ENCODE measurements at places on chromosomes 6 and 20. TPM values are rescaled to one million over a fixed set of nuclear protein-coding genes. Genes with fewer than 3 reads are reported as not detected.

The KLC4 gene
- total RNA-seq: 15.3 TPM

The FRS3 gene
- total RNA-seq: 2.7 TPM

The NOL4L gene
- 4.5 TPM for total RNA-seq

DNA sequence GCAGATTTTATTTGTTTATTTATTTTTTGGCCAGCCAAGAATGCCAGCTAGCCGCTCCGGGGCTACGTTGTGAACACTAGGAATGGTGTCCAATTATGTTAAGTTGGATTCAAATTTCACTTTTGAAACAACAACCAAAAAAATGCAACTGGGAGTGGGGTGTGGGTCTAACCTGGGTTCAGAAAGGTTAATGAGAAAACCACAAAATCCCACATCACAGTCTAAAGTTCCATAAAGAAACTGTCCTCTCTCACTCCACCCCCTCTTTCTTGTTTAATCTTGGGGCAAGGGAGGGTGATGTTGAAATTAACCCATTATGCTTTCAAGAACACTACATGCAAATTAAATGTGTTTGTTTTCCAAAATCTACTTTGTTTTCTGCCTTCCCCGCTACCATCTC is 77.2 kb downstream of the LINC00237 start:
- DNase-seq: no peak

DNA sequence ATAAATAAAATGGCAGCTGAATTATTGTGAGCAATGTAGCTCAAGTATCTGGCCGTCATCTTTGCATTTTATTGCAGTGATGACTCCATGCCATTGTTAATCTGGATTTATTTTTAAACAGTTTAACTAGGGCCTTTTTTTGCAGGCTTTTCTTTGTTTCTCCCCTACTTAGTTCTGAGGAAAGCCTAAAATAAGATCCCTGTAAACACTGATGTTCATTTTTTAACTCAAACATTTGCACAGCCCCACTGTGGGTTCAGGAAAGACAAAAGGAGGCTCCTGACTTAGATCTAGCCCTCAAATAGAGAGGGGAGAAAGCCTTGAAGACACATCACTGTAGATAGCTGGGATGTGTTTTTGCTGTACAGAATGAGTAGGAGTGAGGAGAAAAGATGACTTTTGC is 69.2 kb downstream of the PLEKHG1 start:
- DNase-seq: no peak

DNA sequence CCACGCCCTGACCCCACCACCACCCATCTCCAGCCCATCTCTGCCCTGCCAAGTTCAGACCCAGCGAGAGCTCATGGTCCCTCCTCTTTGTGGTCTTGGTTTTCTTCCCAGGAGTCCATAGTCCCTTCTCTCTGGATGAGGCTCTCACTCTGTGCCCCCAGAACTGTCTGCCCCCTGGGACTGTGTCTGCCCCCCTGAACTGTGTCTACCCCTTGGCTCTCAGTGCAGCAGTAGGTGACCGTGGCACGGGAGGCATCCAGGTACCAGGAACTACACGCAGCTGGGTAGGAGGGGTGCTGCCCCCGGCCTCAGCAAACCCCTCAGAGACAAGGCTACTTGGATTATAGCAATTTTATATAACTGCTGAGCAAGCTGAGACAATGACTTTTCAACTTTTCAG is 23.6 kb downstream of the PRR18 start:
- no peak for DNase-seq

All from fibroblast of the aortic adventitia (primary cell).